ENCODE measurements at places on chromosomes 1 and 21.

GRCh38 chr1:113652771-113653170 lies 106.5 kb downstream of the PHTF1 start:
- DNase-seq: no peak

- DNase-seq: no peak
These were observed 399.9 kb downstream of the HLX start for GRCh38 chr1:221279146-221279545.

DNA sequence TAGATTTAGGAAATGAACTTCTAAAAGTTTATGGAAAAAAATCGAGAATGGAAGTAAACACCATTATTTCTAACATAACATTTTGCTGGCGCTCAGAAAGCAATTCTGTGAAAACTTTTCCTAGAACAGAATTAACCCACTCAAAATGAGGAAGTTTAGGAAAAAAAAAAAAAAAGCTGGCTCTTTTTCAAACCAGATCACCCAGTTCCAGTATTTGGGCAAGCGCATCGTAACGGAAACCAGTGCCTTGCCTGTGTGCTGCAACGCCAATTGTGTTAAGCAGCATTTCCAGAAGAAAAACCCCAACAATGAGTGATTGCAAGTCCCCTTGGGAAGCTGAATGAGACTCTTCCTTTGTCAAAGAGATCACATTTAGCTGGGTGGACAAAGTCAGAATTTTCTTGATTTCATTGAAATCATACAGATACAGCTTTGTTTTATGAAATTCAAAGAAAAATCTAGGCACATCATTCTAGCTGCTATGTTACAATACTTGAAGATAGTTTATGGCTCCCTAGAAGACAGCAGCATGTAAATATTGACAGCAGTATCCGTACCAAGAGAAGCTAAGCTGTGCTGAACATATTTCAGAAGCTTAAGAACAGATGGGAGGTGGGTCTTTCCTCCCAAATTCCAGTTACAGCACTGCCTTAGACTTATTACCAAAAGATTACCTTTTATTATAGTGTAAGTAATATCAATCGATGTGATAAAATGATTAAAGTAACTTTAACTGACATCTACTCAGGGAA lies 113.4 kb downstream of the ERG start:
- DNase-seq: no peak

DNA sequence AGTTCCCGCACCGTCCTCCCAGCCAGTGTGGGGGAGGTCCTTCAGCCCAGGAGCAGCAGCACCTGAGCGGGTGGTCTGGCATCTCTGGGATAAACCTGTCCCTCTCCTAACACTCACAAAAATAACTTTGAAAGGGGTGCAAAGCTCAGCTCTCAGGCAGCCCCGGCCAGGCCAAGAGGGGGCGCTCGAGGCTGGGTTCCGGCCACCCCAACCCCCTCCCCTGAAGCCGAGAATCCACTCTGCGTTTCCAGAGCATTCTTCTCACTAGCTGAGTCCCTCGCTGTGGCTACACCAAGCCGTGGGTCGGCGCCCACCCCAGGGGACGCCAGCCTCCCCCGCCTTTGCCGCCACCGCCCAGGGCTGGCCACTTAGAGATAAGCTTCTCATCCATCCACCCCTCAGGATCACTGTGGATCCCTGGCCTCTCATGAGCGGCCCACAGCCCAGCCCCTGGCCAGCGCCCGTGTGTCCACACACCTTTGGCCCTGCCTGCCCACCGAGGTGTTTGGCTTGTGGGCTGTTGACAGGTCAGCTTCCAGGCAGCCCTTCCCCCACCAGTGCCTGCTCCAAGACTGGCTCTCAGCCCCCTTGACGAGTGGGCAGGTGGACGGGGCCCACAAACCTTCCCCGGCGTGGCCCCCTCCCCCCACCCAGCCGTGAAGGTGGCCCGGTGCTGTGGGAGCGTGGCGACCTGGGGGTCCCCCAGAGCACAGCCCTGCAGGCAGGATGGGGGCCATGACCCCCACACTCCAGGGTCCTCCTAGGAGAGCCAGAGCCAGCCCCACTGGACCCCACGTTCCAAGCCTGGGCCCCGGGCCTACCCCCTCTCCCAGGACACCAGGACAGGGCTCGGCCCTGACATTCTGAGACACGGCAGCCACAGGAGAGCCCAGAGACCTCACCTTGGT lies 1.9 kb downstream of the FTCD start:
- peak; percentile 29 for DNase-seq

- no peak for DNase-seq
These were observed 40.6 kb downstream of the AKNAD1 start for GRCh38 chr1:108816049-108816893.

GRCh38 chr1:162139211-162139610 lies 69.7 kb downstream of the NOS1AP start:
- no peak for DNase-seq
